ENCODE measurements at places on chromosomes 6 and 20.

GRCh38 chr6:3337521-3338350 lies 79.0 kb downstream of the PSMG4 start:
- peak; percentile 54 for DNase-seq

DNA sequence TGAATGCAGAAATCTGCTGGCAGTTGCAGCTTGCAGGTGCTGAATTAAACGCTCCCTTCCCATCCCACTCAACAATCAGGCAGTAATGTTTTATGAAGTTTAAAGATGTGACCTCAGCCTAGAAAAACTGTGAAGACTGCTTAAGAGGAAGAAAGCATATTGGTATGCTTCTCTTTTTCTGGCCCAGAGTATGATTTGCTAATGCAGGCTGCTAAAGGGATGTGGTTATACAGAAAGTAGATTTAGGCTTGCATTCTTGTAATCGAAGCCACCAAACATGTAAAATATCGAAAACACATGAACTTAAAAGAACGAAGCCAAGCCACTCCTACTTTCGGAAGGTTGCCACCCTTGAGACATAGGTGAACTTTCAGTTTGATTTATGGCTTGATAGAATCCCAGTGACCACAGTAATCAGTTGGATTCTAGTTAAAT lies 40.7 kb downstream of the MAP3K5 start:
- no peak for DNase-seq

DNA sequence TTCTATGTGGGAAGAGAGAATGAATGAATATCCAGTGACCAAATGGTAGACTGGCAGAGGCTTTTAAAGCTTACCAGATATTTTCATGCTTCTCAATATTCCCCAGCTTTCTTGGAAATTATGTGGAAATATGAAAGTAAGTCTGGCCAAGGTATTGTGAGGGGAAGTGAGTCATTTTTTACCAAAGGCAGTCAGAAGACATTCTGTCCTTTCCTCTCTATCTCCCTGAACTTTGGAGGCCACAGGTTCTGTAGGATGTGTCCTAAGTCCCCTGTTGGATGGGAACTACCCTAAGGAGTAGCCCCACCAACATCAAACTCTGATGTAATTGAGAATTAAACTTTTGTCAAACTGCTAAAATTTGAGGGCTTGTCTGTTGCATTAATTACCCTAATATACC lies 593.8 kb upstream of the NRSN1 start:
- no peak for DNase-seq

GRCh38 chr6:56913285-56914074 lies 41.4 kb upstream of the BEND6 start:
- DNase-seq: no peak

DNA sequence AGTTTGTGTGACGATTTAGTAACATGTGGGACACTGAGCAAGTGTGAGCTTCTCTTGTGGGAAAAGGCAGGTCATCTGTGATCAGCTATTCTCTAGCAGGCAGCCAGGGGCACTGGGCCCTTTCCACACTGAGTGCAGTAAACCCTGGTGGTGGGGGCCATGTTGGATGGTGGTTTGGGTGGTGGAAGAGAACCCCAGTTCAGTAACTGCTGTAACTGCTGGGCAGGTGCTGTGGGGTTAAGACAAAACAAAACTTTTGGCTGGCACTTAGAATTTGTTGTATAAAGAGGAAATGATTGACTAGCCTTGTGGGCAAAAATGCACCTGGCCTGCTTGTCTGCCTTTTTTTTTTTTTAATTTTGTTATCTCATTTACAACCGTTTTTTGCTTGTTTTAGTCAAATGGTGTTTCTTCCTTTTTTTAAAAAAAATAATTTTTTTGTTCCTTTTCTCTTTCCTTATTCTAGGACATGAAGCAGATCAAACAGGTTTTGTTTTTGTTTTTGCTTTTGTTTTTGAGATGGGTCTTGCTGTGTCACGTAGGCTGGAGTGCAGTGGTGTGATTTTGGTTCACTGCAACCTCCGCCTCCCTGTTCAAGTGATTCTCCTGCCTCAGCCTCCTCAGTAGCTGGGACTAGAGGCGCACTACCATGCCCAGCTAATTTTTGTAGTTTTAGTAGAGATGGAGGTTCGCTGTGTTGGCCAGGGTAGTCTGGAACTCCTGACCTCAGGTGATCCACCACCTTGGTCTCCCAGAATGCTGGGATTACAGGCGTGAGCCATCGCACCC lies 59.8 kb downstream of the IGF2R start:
- DNase-seq: no peak

DNA sequence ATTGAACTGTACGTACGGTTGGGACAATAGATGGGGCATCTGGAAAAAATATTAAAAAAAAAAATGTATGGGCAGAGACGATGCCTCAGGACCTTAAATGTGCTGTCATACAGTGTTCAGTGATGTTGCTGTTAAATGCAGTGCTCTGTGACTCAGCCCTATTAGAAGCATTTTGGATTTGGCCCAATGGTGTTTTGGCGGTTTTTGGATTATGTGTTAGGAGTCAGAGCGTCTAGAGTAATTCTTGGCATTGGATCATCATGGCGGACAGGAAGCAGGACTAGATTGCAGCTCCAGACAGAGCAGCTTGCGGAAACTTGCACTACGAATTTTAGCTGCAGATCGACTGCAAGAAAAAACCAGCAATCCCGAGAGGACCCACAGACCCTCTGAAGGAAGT lies 280.0 kb downstream of the SOX4 start:
- no peak for DNase-seq

GRCh38 chr6:5580736-5581581 lies 319.6 kb downstream of the FARS2 start:
- no peak for DNase-seq

- DNase-seq: no peak
Observed at GRCh38 chr6:151493804-151494234, at the start of gene CCDC170. Gene CCDC170, plus strand, starts transcription at chr6:151494017. Its CDS starts 112 bp downstream, at chr6:151494129.

DNA sequence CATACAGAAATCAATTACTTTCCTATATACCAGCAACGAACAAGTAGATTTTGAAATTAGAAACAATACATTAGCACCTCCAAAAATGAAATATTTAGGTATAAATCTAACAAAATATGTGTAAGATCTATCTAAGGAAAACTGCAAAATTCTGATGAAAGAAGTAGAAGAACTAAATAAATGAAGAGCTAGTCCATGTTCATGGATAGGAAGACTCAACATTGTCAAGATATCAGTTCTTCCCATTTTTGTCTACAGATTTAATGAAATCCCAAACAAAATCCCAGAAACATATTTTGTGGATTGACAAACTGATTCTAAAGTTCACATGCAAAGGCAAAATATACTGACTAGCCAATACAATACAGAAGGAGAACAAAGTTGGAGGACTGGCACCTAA lies 33.7 kb downstream of the PREP start:
- no peak for DNase-seq

GRCh38 chr20:23270382-23270911 lies 80.1 kb upstream of the NXT1 start:
- DNase-seq: no peak

DNA sequence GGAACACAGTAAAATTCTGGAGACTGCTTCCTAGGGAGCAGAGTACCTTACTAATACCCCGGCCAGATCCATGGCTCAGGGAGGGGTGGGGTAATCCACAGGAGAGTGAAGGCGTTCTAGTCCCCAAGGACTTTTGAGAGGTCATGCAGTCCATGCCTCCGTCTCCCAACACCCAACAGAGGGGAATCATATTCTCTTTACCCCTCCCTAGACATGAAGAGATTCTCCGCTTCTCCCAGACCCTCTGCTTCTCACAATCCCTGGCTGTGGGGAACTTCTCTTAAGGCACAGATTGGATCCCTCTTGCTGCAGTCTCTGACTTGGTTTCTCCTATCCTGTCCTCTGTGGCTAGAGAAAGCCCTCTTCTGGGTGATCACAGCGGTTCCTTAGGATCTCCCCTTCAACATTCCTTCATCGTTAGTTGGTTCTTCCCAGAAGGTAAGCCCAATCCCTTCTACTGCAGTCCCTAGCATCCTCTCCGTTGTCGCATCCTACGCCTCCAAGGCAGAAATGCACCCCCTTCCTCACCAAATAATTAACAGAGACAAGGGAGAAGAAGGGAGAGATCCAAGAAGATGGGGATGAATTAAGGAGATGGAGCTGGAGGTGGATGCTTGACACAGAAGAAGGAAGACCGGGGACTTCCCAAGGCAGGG lies 562 bp downstream of the GGT7 start:
- DNase-seq: no peak

DNA sequence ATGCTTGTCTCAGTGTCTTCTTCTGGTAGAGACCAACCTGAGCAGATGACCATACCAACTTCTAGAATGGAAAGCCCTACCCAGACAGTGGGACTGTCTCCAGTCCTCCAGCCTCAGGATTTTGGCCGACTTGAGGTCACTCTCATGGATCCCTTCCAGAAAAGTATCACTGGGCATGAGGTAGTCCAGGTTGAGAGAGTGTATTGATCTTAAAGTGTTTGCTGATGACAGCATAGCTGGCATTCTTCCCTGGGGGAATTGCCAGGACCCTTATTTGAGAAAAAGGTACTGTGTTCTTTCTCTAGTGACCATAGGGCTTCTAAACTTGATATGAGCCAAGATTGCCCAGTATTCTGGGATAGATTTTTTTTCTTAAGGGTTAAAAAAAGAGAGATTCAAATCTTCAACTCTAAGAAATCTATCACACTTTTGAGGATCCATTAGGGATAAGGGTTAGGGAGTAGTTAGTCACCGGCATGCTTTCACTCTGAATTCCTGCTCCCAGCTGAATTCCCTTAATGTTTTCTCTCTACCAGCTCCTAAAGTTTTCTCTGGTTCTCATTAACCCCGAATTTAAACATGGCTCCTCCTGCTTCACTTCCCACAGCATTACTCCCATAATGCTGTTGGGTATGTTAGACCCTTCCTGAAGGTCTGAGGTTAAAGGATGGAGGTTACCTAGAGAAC lies 73.6 kb upstream of the FLRT3 start:
- no peak for DNase-seq

GRCh38 chr6:6651335-6651734 lies 62.8 kb downstream of the LY86 start:
- DNase-seq: no peak

GRCh38 chr6:115583290-115583689 lies 477.4 kb downstream of the FRK start:
- no peak for DNase-seq

Measured in HTR-8/SVneo (cell line).